Right lobe of liver (tissue), 6 donors: ENCODE measurements at places on chromosomes 13 and 19.

GRCh38 chr13:93388701-93389100, 162.1 kb downstream of the GPC6 start:
- DNase-seq: no peak

DNA sequence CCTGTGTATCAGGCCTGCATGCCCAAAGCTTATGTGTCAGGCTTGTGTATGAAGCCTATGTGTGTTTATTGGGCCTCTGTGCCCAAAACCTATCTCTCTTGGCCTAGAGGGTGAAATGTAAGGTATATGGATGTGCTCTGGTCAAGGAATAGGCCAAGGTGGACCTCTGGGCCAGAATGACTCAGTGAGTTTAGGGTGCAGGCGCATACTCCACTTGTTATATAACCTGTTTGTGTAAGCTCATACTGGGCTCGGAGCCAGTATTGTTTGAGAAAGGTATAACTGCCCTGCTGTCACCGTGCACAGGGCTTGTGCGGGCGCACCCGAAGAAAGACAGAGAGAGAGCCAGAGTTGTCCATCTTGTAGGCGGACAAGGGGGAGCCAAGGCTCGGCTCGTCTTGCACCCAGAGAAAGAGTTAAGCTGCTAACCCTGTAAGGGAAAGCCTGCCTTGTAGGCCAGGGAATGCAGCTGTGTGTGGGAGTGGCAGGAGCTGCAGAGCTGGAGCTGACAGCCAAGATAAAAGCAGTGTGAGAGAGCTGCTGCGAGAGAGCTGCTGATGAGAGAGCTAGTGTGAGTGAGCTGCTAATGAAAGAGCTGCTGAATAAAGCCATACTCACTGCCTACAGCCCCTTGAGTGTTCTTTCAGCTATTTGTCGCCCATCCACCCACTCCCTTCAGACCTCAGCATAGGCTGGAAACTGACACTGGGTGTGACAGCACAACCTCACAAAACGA, 43.4 kb upstream of the N4BP2L1 start:
- no peak for DNase-seq

GRCh38 chr13:54347531-54347930, 1318.9 kb downstream of the OLFM4 start:
- DNase-seq: no peak

DNA sequence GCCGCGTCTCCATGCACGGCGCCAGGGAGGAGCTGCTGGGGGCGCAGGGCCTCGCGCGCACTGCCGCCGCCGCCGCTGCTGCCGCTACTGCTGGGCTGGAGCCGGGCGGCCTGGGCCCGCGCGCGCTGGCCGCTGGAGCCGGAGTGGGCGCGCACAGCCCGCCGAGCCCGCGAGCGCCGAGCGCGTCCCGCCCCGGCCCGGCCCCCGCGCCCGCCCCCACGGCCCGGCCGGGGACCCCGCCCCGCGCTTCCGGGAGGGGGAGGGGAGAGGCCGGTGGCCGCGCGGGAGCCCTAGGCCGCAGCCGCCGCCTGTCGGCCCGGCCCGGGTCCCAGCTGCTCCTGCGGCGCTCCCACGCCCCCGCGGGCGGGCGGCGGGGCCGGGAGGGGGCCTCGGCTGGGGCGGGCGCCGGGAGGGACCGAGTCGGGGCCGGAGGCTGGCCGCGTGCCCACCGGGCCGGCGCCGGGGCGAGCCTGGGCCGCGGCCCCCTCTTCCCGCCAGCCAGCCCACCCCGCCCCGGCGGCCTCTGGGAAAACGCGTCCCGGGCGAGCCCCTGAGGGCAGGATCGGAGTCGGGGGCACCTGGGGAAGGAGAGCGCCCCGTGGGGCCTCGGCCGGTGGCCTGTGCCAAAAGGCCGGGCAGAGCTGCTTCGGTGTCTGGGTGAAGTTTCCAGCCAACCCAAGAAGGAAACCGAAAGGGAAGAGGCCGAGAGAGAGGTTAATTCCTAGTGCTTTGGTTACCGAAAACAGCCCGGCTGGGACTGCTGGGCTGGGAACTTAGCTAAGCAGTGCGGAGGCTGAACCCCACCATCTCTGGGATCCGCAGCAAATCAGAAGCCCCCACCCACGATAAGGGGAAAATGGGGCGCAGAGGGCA, at the start of gene STK24:
STK24 (minus strand) TSS at position 145 of the 873 bp plus-strand sequence. CDS start 321 bp downstream, outside the sequence.
- DNase-seq: peak; percentile 80
